Fibroblast of gingiva (primary cell): ENCODE measurements at places on chromosomes 5 and 9.

GRCh38 chr9:18492612-18493011, 18.7 kb downstream of the ADAMTSL1 start:
- DNase-seq = no peak

GRCh38 chr5:15692706-15693381, 192.9 kb downstream of the FBXL7 start:
- DNase-seq = no peak

DNA sequence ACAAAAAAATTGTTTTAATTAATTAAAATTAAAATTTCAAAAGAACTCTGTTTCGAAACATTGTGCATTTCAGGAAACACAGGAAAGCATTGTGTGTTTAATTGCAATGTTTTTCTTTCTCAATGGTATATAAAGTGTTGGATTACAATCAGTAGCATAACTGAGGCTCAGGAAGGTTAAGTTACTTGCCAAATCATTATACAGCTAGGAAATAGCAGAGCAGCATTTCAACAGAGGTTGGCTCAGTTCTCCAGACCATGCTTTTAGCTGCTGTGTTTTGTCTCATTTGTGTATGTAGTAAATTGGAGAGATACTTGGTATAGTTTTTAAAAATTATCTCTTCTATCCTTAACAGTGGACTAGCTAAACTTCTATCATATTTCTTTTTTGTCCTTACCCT, 30.0 kb upstream of the CAMLG start:
- peak; percentile 85 for DNase-seq

- DNase-seq = no peak
Observed at GRCh38 chr9:114394523-114395333, 6.9 kb upstream of the AKNA start.

DNA sequence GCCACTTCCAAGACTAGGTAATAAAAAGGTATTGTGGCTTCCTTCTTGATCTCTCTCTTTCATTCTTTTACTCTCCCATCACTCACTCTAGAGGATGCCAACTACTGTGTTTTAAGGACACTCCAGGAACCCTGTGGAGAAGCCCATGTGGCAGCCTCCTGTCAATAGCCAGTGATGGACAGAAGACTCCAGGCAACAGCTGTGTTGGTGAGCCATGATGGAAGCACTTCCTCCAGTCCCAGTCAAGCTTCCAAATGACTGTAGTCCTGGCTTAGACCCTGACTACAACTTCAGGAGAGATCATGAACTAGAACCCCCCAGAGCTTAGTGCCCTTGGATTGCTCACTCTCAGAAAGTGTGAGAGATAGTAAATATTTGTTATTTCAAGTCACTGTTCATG, 123.9 kb downstream of the PPP2R2B start:
- DNase-seq = no peak

- DNase-seq = no peak
Observed at GRCh38 chr5:104361932-104362331, 799.3 kb upstream of the NUDT12 start.

DNA sequence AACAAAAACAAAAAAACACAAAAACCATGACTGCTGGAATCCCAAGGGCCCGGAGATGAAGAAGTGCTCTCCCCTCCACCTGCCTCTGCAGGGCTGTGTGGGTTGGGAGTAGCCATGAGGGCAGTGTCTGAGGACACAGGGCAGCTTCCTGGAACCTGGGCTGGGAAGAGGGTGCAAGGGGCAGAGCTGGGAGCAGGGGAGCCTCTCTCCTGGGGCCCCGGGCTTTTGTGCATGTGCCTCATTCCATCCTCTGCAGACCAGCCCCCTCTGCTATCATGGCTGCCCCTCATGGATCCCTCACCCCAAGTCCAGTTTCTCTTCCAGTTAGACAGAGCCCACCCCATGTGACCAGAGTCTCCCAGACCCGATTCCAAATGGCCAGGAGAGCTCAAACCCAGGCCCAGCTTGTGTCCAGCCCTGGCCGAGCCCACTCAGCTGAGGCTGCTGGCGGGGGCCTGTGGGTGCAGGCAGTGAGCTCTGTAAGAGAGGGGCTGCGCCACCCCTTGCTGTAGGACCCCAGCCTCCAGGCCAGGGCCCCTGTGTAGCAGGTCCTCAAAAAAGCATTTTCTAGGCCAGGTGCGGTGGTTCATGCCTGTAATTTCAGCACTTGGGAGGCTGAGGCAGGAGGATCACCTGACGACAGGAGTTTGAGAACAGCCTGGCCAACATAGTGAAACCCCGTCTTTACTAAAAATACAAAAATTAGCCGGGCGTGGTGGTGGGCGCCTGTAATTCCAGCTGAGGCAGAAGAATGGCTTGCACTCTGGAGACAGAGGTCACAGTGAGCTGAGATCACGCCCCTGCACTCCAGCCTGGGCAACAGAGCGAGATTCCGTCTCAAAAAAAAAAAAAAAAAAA, 44.5 kb downstream of the PLPP7 start:
- DNase-seq = no peak

GRCh38 chr9:119968836-119969707, 599.8 kb upstream of the BRINP1 start:
- DNase-seq = peak; percentile 64

DNA sequence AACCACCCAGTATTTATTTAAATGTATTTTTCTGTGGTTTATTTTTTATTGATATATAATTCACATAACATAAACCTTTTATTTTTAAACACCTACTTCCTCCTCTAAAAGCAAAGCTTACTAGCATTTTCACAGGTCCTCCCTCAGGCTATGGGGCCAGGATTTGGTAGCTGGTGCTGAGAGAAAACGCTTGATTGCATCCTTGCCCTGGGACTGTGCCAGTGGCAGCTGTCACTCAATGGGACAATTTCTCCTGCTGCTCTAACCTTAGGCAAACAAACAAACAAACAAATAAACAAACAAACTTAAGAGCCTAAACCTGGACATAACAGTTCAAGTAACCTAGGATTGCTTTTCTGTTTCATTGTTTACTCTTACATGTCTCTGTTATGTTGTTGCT, 102.7 kb downstream of the FOCAD start:
- DNase-seq = no peak

- no peak for DNase-seq
Observed at GRCh38 chr5:51433052-51433710, 49.9 kb downstream of the ISL1 start.

DNA sequence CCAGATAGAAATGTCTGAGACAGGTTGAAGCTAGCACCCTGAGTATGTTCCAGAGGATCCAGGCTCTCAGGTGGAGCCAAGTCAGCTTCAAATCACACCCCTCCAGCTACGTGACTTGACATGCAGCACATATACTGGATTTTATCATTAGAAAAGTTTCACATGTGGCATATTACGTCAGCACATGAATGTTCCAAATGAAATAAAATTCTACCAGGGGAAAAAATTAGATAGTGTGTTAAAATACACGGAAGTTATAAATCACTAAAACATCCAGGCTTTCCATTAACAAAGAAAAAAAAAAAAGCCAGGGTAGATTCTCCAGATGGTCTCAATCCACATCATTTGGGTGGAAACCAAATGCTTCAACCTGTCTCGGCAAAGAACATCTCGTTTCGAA, 251.6 kb downstream of the MPDZ start:
- DNase-seq = no peak

GRCh38 chr5:181163487-181164075, 16.2 kb downstream of the OR2V2 start:
- DNase-seq = peak; percentile 26

- no peak for DNase-seq
Observed at GRCh38 chr5:78761840-78762239, 113.3 kb upstream of the LHFPL2 start.

DNA sequence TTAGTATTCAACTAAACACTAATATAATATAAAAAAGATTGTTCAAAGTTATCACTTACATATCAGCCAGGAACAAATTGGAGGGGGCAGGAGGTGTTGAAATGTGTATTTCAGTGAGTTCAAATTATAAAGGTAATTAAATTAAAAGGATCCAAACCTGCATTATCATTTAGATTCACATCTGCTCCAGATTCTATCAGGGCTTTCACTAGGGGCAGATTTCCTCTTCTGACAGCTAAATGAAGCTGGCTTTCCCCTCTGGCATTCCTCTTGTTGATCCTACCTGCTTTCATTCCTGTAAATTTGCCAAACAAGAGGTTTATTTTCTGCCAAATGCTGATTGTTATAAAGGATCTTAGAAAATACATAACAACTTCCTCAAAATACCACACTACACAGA, 86.3 kb upstream of the GCNT4 start:
- no peak for DNase-seq

GRCh38 chr5:170169996-170170395, 62.8 kb upstream of the C5orf58 start:
- DNase-seq = no peak

DNA sequence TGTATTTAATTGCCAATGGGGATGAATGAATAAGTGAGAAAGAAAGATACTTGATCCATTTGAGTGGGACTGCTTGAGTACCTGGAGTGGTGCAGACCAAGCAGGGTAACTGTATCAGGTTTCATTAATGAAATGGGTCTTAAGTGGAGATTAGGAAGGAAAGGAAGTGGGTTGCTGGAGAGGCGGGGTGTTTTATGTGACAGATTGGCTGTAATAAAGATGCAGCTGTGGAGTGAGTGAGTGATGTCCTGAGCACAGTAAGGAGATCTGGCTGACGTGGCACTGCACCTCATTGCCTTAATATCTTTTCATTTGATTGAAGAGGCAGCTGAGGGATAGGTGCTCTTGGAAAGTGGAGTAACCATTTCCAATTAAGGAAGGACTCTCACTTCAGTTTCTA, 161.0 kb upstream of the CCDC152 start:
- DNase-seq = no peak

GRCh38 chr5:132377738-132378137, 8.2 kb downstream of the SLC22A5 start:
- DNase-seq = no peak

DNA sequence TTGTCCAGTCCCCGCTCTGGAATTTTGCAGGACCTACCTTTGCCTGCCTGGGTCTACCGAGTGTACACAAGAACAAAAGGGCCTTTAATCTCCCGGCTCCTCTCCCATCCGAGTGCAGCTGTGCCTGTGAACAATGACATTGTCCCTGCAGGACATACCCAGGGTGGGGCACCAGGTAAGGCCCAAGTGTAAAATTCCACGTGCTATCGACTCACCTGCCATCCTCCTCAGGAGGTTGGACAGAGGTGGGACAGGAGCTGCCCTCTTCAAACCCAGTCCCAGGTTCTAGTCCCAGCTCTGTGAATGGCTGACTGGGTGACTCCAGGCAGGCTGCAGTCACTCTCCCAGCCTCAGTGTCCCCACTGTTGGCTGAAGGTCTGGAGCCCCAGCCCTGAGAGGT, 159.6 kb upstream of the ALDH1B1 start:
- no peak for DNase-seq

DNA sequence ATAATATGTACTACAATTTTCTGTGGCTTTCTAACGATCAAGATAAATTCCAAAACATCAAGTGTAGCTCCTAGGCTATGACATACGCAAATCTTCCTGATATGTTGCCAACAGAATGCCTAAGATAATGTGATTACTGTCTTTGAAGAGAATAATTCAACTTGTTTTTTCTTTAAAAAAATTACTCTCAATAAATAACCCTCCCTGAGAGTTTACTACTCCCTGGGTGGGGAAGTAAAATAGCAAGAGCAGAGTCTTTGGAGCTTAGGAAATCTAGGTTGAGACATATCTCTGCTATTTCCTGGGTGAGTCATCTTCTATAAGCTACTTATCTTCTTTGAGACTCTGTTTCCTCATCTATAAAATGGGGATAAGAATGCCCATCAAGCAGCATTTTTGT, 201.2 kb downstream of the ACTL7B start:
- DNase-seq = no peak

- no peak for DNase-seq
Observed at GRCh38 chr5:32812399-32812798, 101.3 kb downstream of the NPR3 start.

GRCh38 chr5:55521881-55522280, 12.9 kb downstream of the PLPP1 start:
- no peak for DNase-seq
